ENCODE measurements at places on chromosomes 3 and 15.

GRCh38 chr15:100154338-100154737 lies 187.4 kb downstream of the ADAMTS17 start:
- DNase-seq: no peak

- DNase-seq: no peak
These were observed 8.7 kb downstream of the CYP1A1 start for GRCh38 chr15:74716651-74717050.

DNA sequence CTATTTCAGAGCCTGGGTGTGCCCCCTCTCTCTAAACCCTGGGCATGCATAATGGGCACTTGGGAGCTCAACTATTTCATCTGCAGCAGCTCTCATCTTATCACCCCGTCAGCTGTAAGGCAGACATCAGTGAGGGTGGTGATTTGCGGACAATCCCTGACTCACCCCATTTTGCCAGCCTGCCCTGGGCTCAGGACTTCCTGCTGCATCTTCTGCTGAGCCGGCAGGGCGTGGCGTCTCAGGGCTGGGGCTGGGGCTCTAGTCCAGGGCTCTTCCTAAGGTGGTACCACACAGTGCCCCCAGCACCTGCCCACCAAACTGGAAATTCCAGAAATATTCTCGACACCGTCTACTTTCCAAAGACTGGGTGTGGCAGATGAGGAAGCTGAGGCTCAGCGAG lies 925 bp upstream of the PSTPIP1 start:
- no peak for DNase-seq

DNA sequence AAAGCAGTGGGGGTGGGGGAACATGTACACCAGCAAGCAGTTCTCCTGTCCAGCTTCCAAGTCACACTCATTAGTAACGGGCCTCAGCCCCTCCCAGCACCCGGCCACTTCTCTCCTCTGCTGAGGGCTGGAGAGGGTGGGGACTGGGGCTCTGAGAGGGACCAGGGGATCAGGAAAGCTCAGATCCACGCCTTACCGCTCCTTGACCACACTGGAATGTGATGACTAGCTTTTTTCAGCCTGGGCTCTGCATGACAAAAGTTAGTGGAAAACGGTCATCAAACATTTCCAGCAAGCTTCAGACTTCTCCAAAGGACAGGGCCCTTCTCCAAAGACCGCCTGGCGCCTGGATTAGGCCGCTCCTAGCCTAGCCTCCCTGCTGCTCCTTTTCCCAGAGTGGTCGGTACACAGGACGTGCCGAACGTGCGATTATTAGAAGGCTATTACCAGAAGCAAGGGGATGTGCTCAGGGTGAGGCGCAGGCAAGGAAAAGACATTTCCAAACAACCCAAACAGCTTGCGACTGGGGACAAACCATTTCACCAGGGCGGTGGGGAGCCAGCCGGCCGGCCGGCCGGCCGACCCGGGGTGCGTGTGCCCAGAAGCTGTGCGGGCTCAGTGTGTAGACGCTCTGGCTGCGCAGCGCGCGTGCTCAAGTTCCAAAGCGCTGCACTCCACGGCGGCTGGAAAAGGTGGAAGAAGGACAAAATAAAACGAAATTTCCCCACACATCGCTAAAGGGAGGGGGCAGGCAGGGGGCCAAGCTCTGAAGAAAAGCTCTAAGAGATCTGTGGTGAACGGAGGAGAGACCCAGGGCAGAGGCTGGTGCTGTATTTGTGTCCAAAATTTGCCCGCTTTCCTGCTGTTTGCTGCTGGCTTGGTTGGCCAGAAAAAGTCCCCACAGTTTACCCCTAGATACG lies 51.0 kb upstream of the SSR3 start:
- peak; percentile 97 for DNase-seq

DNA sequence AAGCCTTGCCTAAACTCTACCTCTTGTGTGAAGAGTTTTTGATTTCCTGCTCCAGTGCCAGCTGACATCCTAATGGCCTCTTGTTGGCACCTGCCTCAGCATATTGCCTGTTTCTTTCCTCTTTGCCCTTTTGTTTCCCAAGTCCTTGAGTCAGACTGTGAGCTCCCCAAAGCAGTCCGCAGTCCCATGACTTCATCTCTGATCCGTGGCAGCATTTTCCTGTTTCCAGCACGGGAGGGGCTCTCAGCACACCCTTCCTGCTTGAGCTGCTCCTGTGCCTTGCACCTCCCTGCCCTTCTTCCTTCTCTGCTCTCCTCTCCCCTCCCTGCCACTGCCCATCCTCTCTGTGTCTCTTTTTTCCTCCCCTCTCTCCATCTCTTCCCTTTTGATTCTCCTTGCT lies 179.6 kb downstream of the EPHB1 start:
- DNase-seq: no peak

GRCh38 chr15:101177866-101178265 lies 74.0 kb downstream of the CHSY1 start:
- no peak for DNase-seq

DNA sequence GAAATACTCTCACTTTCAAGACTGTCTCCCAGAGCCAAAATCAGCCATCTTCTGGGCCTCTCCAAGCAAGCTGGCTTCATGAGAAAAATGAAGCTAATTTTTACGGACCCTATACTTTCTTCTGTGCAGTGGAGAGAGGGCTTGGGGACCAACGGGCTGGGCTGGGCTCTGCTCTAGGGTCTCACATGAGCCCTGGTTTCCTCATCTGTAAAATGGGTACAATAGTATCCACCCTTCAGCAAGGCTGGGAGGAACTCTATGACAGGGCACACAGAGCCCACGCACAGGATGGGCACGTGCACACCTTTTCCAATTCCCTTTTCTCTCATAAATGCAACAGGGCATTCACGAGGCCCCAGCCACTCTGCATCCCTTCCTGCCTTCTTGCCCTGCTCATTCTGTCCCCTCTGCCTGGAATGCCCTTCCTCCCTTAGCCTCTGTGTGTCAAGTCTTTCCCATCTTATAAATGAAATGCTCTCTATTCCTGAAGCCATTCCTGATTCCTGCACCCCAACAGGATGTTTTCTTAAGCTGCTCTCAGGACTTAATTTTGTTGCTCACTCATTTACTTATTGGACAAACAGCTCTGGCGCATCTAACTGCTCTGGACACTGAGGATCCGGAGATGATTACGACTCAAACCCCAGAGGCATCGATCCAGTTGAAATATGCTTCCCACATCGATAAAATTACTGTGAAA lies 32.9 kb upstream of the SEC13 start:
- no peak for DNase-seq

DNA sequence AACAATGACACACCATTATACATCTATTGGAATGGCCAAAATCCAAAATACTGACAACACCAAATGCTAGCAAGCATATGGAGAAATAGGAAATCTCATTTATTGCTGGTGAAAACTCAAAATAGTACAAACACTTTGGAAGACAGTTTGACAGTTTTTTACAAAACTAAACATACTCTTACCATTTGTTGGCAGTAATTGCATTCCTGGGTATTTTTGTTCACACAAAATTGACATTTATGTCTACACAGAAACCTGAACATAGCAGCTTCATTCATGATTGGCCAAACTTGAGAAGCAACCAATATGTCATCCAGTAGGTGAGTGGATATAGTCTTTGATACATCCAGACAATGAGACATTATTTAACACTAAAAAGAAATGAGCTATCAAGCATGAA lies 489.9 kb downstream of the PLOD2 start:
- no peak for DNase-seq

GRCh38 chr15:61830536-61831330 lies 229.5 kb downstream of the VPS13C start:
- no peak for DNase-seq

GRCh38 chr15:34879107-34879506 lies 83.8 kb upstream of the ACTC1 start:
- no peak for DNase-seq

DNA sequence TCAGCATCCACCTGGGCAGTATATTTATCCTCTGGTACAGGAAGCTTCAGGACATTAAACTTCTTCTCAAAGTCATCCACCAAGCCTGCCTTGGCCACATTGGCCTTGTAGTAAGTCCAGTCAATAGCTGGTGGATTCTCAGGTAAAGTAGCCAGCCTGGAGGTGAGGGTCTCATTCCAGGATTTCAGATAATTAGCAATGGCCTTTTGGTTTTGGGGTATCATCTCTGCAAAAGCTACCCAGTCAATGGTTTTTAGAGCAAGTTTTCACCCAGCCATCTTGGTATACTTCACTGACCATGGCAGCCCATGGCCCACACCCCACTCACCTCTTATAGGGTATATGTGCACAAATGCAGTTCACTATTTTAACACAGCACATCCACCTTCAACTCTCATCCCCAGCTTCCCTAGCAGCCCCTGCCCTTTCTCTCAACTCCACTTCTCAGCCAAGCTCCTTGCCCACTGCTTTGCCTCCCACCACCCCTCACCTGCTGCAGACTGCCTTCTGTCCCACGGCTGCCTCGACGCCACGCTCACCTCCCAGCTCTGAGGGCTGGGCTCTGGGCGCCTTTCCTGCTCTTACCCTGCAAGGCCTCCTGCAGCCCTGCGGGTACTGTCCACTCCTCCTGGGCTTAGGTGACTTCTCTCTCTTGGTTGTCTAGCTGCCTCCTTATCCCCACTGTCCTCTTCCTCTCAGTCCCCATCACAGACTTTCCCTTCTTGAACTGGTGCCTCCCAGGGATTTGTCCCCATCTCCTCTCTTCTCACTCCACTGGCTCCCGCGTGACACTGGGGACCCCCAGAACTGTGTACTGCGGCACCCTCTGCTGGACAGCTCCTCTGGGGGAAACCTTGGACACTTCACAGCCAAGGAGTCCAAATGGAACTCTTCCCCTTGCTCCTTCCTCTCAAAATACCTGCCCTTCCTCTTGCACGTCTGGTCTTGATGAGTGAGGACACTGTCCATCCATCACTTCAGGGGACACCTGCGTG lies 1.7 kb upstream of the TGM5 start:
- DNase-seq: no peak

GRCh38 chr3:127751163-127751621 lies 71.1 kb downstream of the MGLL start:
- peak; percentile 14 for DNase-seq

DNA sequence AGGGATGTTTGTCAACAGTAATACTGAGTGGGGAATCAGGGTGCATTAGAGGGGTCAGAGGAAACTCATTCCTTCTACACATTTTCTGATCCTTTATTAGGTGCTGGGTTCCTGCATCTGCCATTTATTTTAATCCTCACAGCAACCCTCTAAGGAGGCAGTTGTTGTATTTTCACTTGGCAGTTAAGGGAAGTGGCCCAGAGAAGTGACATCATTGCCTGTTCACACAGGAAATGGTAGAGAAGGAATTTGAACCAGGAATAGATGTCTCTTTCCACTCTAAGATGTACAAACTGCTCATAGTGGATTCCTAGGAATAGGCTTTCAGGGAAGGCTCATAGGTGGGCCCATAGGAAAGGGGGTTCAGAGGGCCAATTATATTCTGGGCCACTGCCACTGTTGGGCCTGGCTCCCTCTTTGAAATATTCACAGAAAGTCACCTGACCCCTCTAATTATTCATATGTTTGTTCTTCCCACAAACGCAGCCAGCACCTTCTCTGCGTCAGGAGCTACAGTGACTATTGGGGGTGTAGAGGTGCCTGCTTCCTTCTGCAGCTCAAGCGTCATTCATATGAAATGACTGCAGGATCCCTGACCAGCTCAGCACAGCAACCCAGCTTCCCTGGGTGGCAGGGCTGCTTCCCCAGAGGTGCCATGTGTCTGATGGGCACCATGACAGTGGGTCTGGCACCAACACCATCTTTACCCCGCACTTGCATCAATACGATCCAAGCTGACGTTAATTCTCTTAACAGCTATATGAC lies 163.9 kb upstream of the SMAD3 start:
- DNase-seq: peak; percentile 47

DNA sequence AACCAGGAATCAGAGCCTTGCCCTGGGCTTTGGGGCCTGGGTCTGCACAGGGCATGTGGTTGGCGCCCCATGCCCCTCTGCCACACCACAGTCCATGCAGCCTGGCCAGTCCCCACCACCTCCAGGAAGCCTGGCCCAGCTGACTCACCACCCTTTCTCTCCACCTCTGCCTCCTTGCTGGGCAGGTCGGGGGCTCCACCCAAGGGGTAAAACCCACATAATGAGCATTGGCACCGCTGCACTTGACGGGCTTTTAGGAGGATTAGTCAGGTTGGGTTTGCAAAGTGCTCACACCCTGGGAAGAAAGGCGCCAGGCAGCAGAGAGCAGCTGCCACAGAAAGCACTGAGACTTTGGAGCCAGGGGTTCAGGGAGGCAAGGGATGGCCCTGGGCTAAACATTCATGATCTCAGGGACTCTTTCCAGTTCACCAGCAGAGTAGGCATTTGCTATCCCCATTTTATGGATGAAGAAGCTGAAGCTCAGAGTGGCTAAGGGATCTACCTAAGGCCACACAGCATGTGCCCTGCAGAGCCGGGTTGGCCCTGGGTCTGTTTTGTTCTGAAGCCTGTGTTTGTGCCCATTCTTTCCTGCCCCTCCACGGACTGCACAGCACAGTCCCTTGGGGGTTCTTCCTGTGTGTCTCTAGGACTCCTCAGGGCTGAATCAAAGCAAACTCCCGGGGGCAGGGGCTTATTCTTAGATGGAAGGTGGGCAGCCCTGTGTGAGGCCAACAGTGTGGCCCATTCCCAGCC lies 113.4 kb downstream of the ETFA start:
- DNase-seq: peak; percentile 72

- DNase-seq: no peak
These were observed 97.9 kb downstream of the ADCY5 start for GRCh38 chr3:123350971-123351370.

- DNase-seq: no peak
These were observed 7.5 kb downstream of the IDH3A start for GRCh38 chr15:78156653-78157052.

GRCh38 chr3:192817053-192817452 lies 89.7 kb upstream of the FGF12 start:
- DNase-seq: peak; percentile 67

DNA sequence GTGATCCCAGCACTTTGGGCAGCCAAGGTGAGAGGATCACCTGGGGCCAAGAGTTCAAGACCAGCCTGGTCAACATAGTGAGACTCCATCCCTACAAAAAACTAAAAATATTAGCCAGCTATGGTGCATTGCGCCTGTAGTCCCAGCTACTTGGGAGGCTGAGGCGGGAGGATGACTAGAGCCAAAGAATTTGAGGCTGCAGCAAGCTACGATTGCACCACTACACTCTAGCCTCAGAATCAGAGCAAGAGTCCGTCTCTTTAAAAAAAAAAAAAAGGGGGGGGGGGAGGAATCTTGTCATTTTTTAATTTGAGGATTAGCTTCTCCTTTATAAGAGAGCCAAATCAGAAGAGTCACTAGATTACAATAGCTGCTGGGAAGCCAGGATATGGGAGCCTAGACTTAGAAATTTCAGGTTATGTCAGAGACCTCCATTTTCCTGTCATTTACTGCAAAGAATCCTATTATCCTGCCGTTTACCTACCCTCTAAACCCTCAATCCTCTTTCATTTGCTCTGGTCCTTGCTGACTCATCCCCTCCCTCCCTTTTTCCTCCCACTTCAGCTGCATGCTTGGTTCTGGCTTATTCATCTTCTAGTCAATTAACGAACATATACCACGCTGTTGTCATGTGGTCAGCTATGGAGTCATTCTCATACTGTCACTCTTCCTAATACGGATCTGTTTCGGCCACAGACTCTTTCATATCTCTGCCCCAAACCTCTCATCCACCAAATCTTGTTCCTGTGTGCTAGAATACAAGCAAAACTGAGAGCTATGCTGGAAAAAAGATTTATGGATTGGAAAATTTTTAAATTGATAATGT lies 83.8 kb upstream of the PPIB start:
- DNase-seq: peak; percentile 94

Data from RCC 7860 (cell line).